ENCODE measurements at places on chromosomes 5 and 9.

- no peak for DNase-seq
Measured at GRCh38 chr5:37770786-37771185, 69.1 kb downstream of the GDNF start.

DNA sequence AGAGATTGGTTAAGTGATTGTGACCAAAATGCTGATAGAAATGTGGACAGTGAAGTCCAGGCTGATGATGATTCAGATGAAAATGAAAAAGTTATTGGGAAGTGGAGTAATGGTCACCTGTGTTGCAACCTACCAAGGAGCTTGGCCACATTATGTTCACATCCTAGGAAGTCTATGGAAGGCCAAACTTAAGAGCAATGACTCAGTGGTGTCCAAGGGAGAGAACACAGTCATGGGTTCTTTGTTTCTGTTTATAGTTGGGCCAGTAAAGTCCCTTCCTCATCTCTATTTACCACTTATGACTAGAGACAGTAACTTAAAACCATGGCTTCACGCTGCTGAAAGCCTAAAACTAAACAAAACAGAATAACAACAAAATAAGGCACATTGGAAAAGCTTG lies 555.3 kb upstream of the DAB2 start:
- no peak for DNase-seq

- DNase-seq, result peak; percentile 66
Measured at GRCh38 chr9:131407717-131408195, 13.9 kb downstream of the PRRC2B start.

- no peak for DNase-seq
Measured at GRCh38 chr9:77648234-77649108, at the start of gene GNA14. Gene GNA14 (minus strand): TSS chr9:77648322. CDS start chr9:77647793, 529 bp downstream.

DNA sequence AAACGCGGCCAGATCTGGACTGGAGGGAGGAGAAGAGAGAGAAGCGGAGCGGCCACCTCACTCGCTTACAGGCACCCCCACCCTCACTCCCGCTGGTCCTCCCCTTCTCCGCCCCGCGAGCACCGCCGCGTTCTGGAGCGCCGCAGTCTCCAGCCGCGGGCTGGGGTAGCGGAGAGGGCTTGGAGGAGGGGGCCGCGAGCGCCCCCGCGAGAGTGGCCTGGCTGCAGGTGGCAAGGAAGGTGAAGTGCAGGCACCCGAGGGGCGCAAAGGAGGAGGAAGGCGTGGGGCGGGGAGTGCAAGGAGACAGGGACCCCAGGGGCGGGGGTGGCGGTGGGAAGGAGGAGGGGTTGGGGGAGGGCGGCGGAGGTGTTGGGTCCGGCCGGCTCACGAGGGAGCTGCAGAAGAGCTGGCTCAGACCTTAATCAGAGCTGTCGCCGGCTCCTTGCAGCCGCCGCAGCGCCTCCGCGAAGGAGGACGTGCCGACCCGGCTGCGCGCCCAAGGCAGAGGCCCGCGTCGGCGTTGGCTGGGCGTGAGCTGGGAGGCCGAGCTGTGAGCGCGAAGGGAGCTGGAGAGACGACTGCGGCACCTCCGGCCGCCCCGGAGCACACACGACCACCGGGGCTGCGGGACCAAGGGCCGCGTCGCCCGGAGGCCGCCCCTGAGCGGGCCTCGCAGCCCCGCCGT lies at the start of gene DMRT3:
Gene DMRT3, plus strand, starts transcription at position 398 of the 685 bp plus-strand sequence. CDS start 347 bp downstream, outside the sequence.
- no peak for DNase-seq

DNA sequence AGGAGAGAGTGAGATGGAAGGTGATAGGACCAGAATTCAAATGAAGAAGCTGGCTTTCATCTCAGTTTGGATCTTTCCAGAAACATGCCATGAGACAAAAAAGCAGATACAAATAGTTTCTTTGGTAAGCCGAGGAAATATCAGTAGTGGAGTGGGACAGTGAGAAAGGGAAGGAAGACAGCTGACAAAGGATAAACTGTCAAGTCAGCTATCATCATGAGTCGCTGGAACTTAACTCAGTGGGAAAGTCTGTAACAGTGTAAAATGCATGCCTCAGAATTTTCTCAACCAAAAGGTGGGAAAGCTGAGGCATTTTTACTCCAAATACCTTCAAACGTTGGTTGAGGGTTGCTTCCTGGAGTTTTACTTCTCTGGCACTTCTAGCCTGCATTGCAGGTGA lies 129.8 kb downstream of the PLPPR1 start:
- no peak for DNase-seq

DNA sequence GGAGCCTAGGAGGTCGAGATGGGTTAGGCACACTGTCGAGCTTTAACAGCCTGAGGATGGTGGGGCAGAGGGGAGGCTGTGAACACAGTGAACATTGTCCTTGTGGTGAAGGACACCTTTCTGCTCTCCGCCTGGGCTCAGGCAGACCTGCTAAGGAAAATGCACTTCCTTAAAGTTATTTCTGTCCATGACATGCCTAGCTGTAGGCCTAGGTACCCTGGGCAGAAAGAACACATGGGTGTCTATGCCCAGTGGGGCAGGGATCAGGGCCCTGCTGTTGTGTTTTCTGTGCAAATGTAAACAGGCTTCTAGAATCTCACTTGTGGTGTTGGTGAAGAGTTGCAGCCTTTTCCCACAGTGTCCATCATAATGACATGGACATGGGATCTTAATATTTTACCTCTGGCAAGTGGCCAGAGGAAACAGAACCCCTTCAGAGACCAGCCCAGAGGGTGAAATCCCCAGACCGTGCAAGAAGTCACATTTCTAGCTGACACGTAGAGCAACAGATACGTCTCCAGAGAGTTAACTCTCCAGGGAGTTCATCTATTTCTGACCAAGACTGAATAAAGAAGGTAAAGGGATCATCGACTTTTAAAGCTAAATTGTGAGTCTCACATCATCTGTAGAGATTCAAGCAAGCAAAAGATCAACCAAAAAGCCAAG lies 79.2 kb downstream of the C9orf152 start:
- DNase-seq, result peak; percentile 11

- no peak for DNase-seq
Measured at GRCh38 chr5:58122848-58123392, 337.0 kb downstream of the PLK2 start.

DNA sequence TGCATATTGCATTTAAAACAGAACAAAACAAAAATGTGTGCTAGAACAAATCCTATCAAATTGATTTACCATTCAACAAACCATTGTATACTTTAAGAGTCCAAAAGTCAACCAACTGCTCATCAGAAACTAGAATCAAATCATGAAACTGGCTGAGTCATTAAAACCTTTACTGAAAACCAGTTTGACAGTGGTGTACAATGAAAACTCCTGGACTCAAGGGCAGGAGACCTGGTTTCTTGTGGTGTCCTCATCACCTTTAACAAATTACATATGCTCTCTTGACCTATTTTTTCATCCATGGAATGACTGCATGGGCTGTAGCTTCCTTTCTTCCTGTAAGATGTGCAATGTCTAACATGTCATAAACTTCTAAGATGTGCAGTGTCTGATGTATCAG lies 315.3 kb upstream of the SLC30A5 start:
- no peak for DNase-seq

DNA sequence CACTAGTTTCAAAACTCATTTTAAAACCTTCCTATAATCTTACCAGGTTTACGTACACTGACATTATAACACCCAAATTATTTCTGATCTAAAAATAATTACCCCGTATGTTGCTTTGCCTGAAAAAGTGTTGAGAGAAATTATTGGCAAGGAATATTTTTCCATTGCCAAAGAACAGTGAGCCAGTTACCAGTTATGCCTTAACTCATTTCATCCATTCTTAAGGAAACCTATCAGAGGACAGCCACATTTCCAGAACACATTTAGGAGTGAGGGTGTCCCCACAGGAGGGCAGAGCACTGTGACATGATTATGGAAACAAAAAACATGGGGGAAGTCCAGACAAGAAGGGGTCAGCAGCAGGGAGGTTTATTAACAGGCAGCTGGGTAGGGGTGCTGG lies 52.2 kb downstream of the GABBR2 start:
- DNase-seq, result no peak

GRCh38 chr9:135602789-135603481 lies 36.4 kb downstream of the GLT6D1 start:
- DNase-seq, result no peak

- DNase-seq, result no peak
Measured at GRCh38 chr5:39411061-39411460, 13.7 kb downstream of the DAB2 start.

- no peak for DNase-seq
Measured at GRCh38 chr5:169731221-169731620, 94.1 kb downstream of the DOCK2 start.

DNA sequence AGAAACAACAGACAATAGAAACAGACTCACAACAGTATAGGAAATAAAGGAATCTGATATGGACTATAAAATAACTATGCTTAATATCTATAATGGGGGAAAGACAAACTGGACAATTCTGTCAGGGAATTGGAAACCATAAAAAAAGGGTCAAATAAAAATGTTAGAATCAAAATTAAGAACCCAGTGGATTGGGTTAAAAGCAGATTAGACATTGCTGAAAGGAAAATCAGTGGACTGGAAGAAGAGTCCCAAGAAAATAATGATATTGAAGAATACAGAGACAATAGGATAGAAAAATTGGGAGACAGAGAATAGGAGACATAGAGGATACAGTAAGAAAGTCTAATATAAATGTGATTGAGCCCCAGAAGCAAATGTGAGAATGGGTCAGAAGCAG lies 199.2 kb downstream of the PBX3 start:
- DNase-seq, result no peak

DNA sequence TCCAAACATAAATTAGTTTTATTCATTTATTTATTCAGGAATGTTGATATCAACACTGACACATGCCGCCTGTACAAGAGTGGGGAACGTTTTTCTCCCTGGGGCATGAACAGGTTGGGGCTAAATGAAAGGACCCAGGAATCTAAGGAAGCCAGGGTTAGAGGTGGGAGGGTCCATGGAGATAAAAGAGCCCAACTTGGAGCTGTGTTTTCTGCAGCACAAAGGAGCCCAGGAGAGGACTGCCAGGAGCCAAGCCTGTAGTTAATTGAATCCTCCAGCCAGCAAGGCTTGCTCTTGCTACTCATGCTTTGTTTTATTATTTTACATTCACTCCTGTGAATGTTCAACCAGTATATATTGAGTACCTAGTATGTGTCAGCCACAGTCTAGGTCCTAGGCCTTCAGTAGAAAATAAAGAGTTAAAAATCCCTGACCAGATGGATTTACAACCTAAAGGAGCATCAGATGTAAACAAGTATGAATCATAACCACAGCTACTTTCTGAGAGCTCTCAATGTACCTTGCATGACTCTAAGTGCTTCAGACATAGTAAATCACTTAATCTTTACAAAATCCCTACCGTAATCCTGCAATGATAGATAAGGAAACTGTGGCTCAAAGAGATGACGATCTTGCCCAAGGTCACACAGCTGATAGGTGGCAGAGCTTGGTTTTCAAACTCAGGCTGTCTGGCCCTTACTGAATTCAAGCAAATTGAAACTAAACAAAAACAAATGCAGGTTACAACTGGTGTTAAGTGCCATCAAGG lies 69.8 kb downstream of the ASTN2 start:
- no peak for DNase-seq
